ENCODE measurements at places on chromosomes 12 and 14.

DNA sequence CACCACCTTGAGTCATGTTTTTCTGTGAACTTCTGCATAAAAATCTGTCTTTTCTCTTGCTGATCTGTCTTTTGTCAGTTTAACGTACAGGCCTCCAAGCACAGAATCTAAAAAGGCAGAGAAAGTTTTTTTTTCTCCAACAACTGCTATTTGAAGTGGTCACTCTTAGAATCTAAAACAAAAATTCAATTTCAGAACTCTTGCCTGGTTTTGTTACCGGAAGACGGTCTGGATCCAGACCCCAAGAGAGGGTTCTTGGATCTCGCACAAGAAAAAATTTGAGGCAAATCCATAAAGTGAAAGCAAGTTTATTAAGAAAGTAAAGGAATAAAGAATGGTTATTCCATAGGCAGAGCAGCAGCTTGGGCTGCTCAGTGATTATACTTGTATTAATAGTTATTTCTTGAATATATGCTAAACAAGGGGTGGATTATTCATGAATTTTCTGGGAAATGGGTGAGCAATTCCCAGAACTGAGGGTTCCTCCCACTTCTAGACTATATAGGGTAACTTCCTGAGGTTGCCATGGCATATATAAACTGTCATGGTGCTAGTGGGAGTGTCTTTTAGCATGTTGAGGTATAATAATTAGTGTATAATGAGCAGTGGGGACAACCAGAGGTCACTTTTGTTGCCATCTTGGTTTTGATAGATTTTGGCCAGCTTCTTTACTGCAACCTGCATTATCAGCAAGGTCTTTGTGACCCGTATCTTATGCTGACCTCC is 150.0 kb upstream of the PLEKHA5 start:
- DNase-seq, result no peak

DNA sequence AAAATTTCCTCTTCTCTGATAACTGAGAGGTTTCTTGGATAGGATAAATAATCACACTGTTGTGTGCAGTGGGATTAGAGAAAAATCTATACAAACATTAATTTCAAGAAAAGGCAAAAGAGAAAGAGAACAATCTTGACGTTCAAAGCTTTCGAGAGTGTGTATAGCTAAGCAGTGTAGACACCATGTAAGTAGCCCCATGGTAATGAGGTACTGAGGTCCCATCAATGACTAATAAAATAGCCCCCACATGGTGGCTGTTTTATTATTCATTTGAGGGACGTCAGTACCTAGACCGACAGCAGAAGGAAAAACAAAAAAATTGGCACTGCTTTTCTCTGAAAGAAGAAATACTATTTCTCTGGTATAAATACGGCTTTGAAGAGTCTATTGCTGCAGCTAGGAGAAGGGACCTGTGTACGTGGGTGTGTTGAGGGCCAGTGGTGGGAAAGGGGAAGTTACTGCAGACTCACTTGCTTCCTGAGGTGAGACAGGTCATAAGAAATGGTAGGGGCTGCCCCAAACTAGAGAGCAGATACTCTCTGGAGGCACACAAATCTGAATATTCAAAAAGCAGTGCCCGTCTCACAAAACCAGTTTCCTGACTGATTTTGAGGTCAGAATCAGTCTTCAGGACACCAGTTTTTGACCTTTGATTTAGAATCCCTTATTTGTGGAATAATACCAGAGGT is 339.8 kb downstream of the EMP1 start:
- DNase-seq, result no peak

GRCh38 chr12:89863493-89863938 is 154.9 kb upstream of the ATP2B1 start:
- DNase-seq, result no peak

- no peak for DNase-seq
Observed at GRCh38 chr12:126519833-126520232, 1454.6 kb downstream of the AACS start.

DNA sequence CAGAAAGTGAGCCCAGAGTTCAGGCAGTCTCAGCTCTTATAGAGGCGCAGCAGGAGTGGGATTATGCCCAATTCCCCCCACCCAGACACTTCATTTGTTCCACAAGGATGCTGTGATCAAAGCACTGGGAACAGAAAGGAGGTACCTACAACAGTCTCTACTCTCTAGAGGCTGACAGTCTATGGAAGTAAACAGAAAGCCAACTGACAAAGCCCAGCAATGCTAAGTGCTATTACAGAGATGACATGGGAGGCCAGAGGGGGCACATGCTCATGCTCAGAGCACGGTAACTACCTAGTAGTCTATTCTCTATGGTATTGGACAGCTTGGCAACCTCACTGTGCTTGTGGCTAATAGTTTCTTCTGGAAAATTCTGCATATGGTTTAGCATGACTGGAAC is 85.9 kb downstream of the STXBP6 start:
- no peak for DNase-seq

- no peak for DNase-seq
Observed at GRCh38 chr12:47147739-47148138, 68.0 kb upstream of the AMIGO2 start.

Data from Daoy (cell line).